ENCODE measurements at places on chromosomes 4 and X.
A peak's percentile ranks its signal among the peaks of the same experiment; 100 is the strongest.

DNA sequence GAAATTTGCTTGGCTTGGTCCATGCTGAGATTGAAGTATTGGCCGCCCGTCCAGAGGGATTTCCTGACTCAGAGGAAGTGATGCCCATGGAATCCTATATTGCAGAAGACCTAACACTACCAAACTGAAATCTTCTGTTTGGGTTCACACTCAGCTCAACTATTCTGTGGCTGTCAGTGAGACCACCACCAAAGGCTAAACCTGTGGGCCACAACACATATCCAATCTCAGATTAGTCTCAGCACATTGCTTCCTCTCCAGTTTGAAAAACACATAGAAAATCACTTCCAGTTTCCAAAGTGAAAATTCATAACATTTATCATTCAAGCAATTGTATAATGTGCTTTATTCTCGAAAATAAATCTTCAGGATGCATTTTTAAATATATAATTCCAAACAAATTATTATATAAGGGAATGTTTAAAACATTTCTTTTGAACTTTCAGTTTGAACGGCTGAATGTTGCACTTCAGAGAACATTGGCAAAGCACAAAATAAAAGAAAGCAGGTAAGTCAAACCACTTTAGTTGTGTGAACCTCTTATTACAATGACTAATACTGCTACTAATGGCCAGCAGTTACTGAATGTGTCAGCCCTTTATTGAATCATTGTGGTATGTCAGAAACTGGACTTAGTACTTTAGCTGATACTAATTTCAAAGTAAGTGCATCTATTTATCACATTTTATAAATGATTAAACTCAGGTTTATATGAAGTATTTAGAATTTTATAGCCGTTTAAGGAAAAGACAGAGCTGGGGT lies 37.0 kb downstream of the GUCY1A1 start:
- no peak for DNase-seq

DNA sequence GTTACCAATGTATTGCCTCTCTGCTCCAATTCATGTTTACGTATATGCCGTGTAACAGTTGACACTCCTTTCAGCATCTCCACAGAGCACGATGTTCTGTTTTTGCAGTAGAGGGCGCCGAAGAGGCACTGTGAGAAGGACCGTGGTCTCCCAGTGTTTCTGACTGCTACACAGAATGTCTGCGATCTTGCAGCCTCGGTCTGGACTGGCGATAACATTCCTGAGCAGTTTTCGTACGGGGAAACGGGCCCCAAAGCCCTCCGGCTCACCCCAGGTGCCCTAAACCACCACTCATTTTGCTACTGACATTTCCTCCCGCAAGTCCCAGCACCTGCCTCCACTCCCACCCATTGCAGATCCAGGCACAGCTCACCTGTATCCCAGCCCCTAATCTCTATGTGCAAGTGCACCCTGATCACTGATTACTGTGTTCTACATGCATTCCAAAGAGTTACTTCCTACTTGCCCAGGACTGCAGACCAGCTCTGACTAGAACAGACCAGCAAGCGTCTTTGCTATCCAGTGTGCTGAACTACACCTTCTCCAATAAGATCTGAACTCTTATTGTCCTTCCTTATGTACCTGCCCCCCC lies 12.4 kb upstream of the NFXL1 start:
- DNase-seq = peak; percentile 26

DNA sequence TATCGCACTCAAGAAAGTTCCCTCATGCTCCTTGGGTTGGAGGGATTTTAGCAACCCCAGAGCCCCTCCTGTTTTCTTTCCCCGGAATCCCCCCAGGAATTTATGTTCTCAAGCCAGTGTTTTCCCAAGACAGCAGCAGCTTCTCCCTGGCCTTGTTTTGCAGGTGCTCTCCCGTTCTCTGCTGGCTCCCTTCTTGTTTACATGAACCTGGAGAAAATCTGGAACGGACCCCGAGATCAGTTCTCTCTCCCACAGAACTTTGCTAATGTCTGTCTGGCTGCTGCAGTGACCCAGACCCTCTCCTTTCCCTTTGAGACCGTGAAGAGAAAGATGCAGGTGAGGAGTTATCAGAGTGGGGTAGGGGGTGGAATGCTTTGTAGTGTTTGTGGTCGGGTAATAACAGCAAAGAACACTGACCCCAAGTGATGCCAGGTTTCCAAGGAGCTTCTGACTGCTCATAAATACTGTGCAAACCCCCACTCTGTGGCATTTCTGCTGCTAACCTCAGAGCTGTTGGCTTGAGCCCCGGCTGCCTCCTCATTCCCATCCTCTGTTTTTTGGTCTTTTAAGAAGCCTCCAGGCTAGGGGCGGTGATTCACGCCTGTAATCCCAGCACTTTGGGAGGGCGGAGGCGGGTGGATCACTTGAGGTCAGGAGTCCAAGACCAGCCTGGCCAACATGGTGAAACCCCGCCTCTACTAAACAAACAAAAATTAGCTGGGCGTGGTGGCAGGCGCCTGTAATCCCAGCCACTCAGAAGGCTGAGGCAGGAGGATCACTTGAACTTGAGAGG lies 11.1 kb downstream of the SLC25A43 start:
- no peak for DNase-seq

- no peak for DNase-seq
Measured at GRCh38 chrX:19599253-19599652, 83.9 kb upstream of the MAP3K15 start.

GRCh38 chr4:98686043-98686707 lies 27.8 kb upstream of the TSPAN5 start:
- DNase-seq = no peak

GRCh38 chrX:149871940-149872339 lies 9.0 kb upstream of the MAGEA8 start:
- no peak for DNase-seq

DNA sequence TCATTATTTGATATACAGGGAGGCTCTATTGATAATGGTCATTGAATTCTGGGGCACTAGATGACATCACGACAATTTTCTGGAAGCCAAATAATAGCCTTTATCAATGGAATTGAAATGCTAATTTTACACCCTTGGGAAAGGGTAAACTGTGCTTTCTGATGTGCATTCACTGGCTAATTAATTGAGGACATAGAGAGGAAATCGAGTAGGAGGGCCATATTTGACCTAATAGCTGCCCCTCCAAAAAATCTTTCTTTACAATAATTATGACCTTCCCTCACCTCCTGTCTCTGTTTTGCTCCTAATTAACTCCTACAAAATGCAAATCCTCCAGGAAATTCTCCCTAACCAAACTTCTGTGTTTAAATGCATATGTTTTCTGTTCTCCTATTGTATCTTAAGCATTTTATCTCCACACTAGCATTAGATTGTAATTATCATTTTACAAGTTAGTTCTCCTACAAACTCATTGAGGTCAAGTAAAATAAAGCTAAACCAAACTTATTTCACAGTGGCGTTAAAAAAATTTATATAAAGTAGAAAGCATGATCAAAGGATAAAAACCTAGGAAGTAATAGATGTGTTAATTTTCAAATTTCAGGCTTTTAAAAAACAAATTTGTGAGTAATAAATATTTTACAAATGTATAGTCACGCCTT lies 1414.0 kb upstream of the AGA start:
- no peak for DNase-seq

GRCh38 chr4:184906480-184907097 lies 80.8 kb upstream of the ACSL1 start:
- DNase-seq = no peak

- peak; percentile 84 for DNase-seq
Measured at GRCh38 chrX:13487731-13488505, 81.5 kb upstream of the EGFL6 start.

DNA sequence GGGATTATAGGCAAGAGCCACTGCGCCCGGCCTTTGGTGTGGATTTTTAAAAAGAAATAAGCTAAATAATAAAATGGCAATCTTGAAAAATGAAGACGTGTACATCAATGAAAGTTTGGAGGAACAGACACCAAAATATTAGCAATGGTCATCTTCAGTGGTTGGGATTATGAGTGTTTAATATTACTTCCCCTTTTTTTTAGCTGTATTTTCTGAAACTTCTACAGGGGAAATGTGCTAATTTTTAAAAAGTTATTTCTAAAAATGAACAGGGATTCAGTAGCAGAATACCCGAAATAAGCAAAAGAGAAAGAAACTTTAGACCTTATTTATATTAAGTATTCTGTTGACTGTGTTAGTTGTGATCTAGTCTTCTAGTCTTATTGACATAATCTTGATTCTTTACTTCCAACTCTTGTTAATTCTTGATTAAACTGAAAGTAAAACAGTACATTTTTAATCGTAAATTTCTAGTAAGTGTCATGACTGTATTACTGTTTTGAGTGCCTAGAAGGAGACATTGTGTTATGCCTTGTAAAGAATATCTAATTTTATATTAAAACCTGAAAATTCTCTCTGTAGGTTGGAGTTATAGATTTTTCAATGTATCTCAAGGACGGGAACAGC lies 51.3 kb downstream of the RUFY3 start:
- no peak for DNase-seq

DNA sequence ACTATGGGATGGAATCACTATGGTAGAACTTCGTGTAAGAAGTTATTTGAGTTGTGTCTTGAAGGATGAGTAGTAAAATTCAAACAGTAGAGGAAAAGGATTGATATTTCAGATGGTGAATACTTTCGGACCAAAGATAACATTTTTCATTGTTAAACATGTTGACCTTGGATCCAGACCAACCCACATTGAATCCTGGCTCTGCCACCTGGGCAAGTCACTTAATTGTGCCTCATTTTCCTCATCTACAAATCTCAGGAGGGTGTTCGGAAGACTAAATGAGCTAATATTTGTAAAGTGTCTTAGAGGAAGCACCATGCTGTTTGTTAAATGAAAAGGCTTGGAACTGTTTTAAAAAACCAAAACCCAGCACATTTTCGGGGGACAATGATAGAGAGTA lies 1.4 kb upstream of the AIFM1 start:
- no peak for DNase-seq

DNA sequence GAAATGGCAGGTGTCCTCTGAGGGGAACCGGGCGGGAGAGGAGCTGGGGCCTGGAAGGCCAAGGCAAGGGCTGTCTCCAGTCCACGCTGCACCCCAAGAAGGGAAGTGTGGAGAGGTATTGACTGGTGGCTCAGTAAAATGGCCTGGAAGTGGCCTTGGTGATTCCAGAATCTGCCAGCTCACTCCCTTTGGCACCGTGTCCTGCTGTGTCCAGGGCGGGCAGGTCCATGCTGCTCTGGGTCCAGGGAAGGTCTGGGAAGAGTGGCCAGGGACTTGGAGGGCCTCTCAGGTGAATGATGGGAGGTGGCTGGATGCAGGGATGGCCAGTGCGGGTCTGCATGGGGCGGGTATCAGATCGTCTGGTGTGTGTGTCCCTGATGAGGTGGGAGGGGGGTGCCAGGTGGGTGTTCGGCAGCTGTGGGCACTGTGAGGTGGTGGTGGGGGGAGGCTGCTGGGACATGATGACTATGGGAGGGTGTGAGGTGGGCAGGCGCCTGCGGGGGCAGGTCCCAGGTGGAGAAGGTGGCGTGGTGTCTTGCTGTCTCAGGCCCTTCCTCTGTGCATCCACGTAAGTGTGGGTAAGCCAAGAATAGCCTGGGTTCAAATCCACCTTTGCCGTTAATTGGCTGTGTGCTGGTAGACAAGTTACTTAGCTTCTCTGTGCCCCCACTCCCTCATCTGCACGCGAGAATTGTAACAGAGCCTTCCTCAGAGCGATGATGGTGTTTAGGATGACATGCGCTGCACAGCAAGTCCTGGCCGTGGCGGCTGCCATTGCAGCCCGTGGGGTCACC lies 17.7 kb downstream of the RGS12 start:
- DNase-seq = no peak

DNA sequence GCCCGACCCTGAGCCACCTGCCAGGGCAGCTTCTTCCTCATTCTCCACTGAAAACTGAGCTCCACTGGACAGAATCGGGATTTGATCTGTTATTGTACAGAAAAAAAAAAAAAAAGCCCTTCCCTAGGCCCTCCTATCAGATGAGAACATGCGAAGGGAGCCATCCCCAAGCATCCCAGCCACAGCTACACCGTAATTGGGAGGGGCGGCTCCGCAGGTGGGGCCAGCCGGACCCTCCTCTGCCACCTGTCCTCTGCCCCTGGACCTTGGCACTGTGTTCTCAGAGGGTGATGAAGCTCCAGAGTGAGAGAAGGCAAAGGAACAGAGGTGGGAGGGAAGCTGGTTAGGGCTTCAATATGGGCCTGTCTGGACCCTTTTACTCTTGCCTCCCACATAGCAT lies 240.0 kb upstream of the PSAPL1 start:
- DNase-seq = no peak

- no peak for DNase-seq
Measured at GRCh38 chr4:6235012-6235411, 34.6 kb upstream of the WFS1 start.

DNA sequence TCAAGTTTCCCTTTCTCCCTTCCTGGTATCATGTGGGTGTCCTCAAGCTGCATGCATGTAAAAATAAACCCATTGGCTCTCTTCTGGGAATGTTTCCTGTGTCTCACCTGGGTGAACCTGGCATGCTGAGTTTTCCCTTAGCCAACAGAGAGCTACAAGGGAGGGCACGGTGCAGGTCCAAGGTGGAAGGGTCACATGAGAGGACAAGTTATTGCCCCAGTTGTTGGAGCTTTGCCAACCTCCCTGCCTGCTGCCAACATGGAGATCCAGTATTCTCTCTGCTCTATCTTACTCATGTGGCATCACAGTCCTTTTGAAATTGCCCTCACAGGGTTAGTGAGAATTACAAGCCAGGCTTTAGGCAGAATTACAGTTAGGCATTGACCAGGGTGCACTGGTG lies 196.1 kb upstream of the GYPA start:
- DNase-seq = no peak

- no peak for DNase-seq
Measured at GRCh38 chr4:183961795-183962194, 56.7 kb downstream of the STOX2 start.

DNA sequence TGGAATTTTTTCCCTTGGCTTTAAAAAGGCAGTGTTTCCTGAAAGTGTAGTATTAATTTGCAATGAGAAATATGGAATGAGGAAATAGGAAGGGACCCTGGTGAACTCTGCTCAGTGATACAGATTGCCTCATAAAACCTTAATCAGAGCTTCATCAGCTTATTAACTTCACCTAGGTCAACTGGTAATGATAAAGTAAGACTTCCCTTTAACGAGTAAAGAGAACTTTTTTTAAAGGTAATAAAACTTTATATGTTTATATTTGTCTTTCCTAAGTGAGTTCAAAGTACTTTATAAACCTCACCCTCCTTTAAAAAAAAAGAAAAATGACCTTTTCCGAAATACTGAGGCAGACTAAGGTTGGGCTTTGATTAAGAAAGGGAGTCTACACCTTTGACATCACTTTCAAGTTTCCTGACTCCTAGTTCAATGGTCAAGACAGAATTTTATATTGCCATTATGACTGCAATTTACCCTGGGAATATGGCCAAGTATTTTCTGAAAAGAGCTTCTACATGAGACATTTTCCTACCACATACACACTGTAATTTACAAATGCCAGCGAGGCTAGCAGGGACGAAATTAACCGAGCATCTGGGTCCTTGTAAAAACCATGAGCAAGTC lies 706.3 kb upstream of the TENM3 start:
- DNase-seq = no peak

- no peak for DNase-seq
Measured at GRCh38 chr4:42473071-42473684, 75.9 kb downstream of the SHISA3 start.

GRCh38 chrX:31245714-31246113 lies 173.9 kb upstream of the FTHL17 start:
- DNase-seq = no peak

Data from NCI-H524 (cell line).